ENCODE measurements at places on chromosomes 12 and 14. TPM values are rescaled to one million over a fixed set of nuclear protein-coding genes. Genes with fewer than 3 reads are reported as not detected.

DNA sequence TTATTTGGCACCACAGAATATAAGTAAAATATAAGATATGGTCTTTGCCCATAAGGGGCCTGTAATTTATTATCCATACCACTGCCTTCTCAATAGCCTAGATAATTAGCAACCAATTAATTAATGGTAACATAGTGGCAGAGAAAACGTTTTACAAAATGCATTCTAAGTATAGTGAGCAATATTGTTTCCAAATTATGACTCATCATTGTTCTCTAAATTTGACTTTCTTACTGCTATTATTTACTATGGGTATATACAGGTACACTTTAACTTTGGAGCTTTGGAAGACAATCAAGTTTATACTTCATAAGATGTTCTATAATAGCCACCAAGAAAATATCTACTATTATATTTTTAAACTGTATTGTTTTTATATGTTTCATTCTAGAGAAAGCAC is 26.7 kb downstream of the DCP1B start:
- no peak for DNase-seq

DNA sequence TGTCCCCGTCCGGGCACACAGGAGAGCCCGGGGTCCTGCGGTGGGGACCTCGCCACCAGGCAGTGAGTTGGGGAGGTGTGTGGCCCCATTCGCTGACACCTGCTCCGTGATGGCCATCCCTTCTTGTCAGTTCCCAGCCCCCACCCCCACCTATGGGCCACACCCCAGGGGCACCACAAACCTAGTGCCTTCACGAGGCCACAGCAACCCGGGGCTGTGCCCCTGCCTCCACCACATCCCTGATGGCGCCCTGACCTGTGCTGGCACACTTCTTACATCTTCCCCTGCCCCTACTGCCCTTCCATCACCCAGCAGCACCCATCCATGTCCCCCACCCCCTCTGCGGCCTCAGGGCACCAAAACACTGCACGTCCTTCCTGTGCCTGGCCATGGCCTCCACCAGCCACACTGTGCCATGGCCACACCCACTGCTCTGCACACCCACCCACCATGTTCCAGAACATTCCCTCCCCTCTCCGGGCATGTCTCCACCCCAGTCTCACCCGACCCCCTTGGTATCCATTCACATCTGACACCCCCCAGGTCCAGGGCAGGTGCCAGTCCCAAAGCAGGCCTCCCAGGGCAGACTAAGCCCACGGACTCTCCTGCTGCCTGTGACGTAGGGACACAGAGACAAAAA is 24.4 kb downstream of the JAG2 start:
- no peak for DNase-seq

Gene SLC7A8
- total RNA-seq: 5.3 TPM

Gene LRFN5
- not detected for total RNA-seq

Gene TESPA1
- 0.27 TPM for total RNA-seq

GRCh38 chr14:72416892-72417291 is 477.0 kb downstream of the DPF3 start:
- peak; percentile 34 for DNase-seq

GRCh38 chr14:83301791-83302190 is 1768.1 kb upstream of the SEL1L start:
- DNase-seq: no peak

- no peak for DNase-seq
Observed at GRCh38 chr14:52333108-52333507, 19.0 kb downstream of the PTGER2 start.

- no peak for DNase-seq
Observed at GRCh38 chr14:33515441-33515840, 435.4 kb downstream of the EGLN3 start.

Gene TAS2R7
- total RNA-seq: not detected

GRCh38 chr14:64612021-64612380 is 62.2 kb downstream of the PPP1R36 start:
- DNase-seq: no peak

Measured in HCT116 (cell line).